Tongue (tissue), 3 donors: ENCODE measurements at places on chromosomes 12 and 14. TPM values are rescaled to one million over a fixed set of nuclear protein-coding genes. Genes with fewer than 3 reads are reported as not detected.

Gene ERBB3
- 147 TPM for total RNA-seq

Gene FGF23
- total RNA-seq: 0.31 TPM

DNA sequence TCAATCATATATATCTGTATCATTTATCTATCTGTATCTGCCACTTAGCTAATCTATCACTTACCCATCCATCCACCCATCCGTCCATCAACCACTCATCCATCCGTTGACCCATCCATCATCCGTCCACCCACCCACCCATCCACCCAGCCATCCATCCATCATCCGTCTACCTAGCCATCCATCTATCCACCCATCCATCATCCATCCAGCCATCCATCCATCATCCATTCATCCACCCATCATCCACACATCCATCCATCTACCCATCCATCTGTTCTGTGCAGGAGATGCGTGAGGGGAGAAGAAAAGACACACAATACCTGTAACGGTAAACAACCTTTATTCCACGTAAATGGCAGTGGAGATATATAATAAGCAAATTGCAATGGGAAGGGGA, 20.2 kb downstream of the NOC4L start:
- DNase-seq: no peak

DNA sequence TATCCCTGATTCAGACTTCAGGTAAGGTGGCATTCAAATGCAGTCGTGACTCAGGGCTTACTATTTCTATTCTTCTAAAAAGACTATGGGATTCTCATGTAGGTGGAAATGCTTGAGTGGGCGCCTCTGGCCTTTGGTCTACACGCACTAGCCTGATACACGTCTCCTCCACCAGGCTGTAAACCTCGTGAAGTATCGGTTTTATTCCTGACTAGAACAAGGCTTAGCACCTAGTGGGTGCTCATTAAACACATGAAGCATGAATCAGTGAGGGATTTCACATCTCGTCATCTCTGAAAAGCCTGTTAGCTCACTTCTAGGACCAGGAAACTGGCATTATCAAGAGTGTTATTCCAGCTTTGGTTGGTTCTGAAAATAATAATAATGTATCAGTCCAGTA, 17.7 kb upstream of the HNF1A start:
- DNase-seq: no peak

- no peak for DNase-seq
These were observed 708.5 kb downstream of the C12orf50 start for GRCh38 chr12:87320724-87321123.

Gene STON2
- 91.2 TPM for total RNA-seq

Gene CLEC4D
- 0.31 TPM for total RNA-seq

Gene CCNB1IP1
- 72.5 TPM for total RNA-seq

Gene HSPA2
- 67.6 TPM for total RNA-seq

Gene SERPINA9
- total RNA-seq: not detected

DNA sequence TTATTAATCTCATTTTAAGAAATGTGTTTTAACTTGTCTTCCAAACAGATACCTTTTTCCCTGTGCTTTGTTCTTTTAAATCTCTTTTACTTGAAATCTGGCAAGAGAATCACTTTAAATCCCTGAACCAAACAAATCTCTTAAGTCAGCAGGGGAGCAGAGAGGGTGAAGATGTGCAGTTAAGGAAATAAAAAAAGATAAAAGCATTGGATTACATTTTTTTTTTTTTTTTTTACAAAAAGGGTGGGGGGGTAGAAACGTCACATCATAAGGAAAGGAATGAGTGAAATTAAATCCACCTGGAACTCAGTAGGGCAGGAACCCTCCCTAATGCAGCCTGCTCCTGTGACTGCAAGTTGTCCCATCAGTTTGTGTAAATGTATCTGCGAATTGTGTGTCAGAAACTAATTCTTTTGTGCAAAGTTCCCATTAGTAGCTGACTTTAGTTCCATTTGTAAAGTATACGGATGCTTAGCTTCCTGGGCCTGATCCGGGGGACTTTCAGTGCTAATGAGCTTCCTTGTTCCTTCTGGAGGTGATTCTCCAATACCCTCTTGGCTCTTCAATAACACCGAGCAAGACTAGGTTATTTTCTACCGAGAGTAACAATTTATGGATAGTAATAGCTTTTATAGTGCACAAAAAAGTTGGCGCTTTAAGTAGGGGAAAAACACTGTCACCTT, 1.5 kb downstream of the TTC6 start:
- peak; percentile 49 for DNase-seq

- DNase-seq: no peak
These were observed 13.8 kb downstream of the TMX1 start for GRCh38 chr14:51253880-51254279.
